CD8-positive, alpha-beta T cell (primary cell): ENCODE measurements at places on chromosomes 11 and 22.

- DNase-seq: peak; percentile 67
Measured at GRCh38 chr11:45102810-45103621, 43.4 kb upstream of the PRDM11 start.

- no peak for DNase-seq
Measured at GRCh38 chr22:20604092-20604747, 96.8 kb downstream of the MED15 start.

GRCh38 chr11:120432056-120433018 lies 79.2 kb upstream of the GRIK4 start:
- DNase-seq: no peak

DNA sequence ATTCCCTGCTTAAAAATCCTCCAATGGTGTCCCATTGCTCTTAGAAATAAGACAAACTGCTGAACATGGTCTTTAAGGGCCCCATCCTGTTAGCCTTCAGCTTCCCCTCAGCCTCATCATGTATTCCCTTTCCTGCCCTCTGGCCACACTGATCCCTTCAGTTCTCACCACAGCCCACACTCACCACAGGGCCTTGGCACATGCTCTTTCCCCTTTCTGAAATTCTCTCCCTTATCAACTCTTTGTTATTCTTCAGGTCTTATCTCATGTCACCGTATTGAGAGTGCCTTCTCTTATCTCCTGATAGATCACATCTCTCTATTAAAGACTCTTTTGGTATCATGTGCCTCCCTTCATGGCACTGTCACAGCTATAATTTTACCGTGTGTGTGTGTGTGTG lies 167.8 kb upstream of the MPPED2 start:
- no peak for DNase-seq

DNA sequence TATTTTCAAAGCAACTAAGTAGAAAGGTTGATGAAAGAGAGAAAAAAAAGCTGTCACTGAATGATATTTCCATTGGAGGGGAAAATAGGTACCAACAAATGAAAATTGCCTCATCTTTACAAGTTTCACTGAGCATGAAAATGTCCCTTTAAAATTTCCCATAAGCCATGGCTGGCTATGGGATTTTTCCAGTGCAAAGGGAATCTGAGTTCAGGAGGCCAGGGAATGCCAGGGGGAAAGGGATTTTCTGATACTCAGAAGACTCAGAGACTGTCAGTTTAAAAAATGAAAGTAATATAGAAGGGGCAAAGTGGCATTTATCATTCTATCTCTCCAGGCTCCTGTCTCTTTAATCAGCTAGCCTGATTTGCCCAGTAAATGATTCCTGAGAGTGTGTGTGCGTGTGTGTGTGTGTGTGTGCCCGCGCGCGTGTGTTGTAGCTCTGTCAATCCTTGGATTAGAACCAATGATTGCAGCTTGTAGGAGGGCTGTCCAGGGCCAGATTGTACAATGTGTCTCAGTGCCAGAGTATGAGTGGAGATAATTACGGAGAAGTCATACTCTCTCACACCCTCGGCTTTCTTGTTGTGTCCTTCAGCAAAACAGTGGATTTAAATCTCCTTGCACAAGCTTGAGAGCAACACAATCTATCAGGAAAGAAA lies at the start of gene NTM:
TSS of gene NTM (plus strand) at position 526 of the 662 bp plus-strand sequence.
- no peak for DNase-seq

- no peak for DNase-seq
Measured at GRCh38 chr11:35112056-35112845, 26.7 kb upstream of the CD44 start.

GRCh38 chr22:38578505-38578904 lies 8.5 kb upstream of the DMC1 start:
- no peak for DNase-seq

DNA sequence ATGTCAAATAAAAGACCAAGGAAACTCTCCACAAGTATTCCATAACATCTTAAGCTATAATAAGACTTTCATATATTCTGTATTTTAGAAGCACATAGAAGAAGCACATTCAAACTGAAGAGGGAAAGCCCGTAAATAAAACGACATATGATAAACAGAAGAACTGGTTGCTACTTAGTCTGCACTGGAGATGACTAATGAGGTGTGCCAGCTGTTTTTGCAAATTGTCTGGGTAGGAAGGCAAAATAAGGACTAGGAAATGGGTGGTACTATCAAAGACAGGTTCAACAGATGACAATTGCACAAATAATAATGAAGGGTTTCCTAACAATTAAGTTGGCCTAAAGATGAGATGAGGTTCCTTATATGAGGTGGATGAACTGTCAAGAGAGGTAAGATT lies 593.2 kb upstream of the CCDC179 start:
- no peak for DNase-seq

- peak; percentile 59 for DNase-seq
Measured at GRCh38 chr11:35247428-35247827, 108.5 kb downstream of the CD44 start.

DNA sequence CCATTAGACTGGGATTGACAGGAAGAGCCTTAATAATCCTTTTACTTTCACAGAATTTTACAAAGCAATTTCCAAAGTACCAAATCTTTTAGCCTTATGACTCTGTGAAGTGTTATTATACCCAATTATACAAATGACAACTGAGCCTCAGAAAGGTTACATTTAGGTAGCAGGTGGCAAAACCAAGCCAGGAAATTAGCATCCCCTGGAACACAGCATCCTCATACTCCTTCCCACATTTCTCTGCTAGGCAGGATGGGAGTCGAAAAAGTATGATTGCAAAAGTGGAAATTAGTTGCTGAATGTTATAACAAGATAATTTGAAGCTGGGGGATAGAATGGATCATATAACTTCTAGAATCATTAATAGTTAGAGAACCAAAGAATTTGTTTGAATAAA lies 359.7 kb upstream of the PDGFD start:
- no peak for DNase-seq

DNA sequence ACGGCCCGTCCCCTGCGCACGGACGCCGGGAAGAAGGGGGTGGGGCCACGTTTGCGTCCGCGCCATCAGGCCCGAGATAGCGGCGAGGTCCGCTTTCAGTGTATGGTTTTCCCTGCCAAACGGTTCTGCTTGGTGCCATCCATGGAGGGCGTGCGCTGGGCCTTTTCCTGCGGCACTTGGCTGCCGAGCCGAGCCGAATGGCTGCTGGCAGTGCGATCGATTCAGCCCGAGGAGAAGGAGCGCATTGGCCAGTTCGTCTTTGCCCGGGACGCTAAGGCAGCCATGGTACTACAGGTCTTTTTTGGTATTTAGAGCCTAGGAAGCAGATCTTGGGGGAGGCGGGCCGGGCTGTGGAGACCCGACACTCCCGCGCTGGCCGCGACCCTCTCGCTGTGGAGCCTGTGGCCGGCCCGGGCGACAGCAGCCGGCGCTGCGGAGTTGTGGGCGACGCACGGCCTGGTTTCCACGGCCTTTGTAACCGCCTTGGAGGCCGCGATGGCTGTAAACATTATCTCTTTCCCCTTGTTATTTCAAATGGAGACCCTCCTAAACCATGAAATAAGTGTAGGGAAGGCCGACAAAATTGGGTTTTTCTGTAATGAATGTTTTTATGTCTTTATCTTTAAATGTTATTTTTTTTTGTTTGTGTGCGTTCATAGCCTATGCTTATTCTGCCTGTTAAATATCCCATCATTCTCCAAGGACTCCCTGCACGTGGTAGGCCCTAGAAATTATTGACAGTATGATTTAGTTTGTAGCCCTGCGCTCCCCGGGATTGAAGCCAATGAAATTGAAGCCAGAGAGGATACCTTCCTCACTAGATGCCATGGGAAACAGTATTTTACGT lies at the start of gene AASDHPPT:
TSS of gene AASDHPPT (plus strand) at position 54 of the 847 bp plus-strand sequence. CDS start at position 103, 49 bp downstream.
- DNase-seq: no peak

- DNase-seq: peak; percentile 4
Measured at GRCh38 chr11:35272391-35272902, 133.5 kb downstream of the CD44 start.

- no peak for DNase-seq
Measured at GRCh38 chr11:133981156-133981555, 24.4 kb upstream of the IGSF9B start.

DNA sequence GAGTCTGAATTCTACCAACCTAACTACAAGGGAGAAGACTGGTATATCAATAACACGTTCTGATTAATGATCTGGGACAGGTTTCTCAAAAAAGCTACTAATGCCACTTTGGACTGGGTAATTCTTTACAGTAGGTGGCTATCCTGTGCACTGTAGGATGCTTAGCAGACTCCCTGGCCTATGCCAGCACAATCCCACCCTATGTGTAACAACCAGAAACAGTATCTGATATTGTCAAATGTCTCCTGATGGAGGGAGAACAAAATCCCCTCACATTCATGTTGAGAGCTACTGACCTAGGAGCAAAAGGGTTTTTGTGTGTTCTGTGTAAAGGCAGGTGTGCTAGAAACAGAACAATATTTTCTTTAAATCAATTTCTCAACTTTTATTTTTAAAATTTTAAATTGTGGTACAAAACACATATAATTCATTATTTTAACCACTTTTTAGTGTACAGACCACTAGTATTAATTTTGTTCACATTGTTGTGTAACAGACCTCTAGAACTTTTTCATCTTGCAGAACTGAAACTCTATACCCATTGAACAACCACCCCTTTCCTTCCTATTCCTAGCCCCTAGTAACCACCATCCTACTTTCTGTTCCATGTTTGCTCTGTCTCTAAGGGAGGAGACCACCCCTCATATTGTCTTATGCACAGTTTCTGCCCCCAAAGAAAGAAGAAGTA lies 2.1 kb upstream of the MS4A6A start:
- no peak for DNase-seq

- no peak for DNase-seq
Measured at GRCh38 chr11:26319906-26320305, 12.0 kb upstream of the ANO3 start.

DNA sequence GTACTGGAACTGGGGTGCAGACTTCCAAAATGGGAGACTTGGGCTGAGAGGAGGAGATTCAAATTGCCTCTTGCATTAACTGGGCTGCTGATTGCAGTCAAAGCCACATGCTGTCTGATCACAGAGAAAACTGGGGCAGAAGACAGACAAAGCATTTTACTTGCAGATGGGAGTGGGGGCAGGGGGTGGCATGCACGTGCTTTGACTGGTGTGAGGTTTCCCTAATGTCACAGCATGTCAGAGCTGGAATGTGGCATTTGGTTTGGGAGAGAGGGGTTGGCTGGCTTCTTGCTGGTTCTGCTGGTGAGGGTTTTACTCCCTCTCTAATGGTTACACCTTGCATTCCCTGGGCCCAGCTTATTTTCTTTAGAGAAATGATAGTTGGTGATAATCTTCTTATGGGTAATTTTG lies 2.9 kb downstream of the TUB start:
- no peak for DNase-seq

GRCh38 chr11:48025984-48026340 lies 45.6 kb downstream of the PTPRJ start:
- DNase-seq: no peak

GRCh38 chr11:39288011-39288410 lies 2171.4 kb downstream of the LRRC4C start:
- DNase-seq: no peak

- DNase-seq: no peak
Measured at GRCh38 chr22:25566186-25566897, 1.9 kb downstream of the GRK3 start.

DNA sequence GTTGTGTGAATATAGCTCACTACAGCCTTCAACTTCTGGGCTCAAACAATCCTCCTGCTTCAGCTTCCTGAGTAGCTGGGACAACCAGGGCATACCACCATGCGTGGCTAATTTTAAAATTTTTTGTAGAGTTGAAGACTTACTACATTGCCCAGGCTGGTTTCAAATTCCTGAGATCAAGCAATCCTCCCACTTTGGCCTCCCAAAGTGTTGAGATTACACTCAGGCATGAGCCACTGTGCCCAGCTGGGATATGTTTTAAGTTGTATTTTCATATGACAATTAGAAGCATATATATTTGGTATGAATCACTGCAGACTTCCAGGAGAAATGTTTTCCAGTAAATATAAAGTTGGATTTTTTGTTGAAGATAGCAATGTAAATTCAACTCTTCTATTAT lies 15.4 kb downstream of the DDX10 start:
- no peak for DNase-seq

DNA sequence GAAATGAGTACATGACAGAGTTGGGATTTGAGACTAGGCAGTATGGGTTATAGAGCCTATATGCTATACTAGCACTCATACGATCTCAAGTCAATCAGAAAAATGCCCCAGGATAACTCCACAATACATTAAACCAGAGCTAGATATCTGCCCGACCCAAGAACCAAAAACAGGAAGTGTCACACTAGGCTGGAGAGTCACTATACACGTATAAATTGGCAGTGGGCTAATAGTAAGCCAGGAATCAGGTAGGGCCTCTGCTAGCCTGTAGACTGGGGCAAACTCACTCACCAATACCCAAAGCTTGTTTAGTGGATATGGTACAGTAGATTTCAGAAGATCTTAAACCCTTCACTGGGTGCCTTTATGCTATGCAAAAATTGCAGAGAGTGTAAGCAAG lies 16.2 kb upstream of the EIF4G2 start:
- no peak for DNase-seq

GRCh38 chr11:72758690-72759389 lies 6.6 kb upstream of the ARAP1 start:
- no peak for DNase-seq

DNA sequence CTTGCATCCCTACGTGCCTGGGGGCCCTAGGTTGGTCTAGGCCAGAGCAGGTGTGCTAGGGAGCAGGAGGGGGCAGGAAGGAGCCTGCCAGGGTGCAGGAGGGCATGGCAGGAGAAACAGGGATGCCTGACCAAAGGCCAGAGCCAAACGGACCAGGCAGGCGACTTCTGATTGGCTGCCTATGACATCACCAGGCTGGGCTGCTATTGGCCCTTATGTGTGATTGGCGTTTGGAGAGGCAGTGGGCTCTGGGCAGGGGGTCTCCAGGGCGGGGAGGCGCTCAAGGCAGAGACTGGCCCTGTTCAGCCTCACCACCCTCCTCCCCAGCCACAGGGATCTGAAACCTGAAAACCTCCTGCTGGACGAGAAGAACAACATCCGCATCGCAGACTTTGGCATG lies 44.4 kb downstream of the MOB2 start:
- DNase-seq: no peak

- no peak for DNase-seq
Measured at GRCh38 chr11:112662554-112662953, 298.7 kb upstream of the NCAM1 start.

- no peak for DNase-seq
Measured at GRCh38 chr11:108752297-108752751, 87.5 kb downstream of the DDX10 start.

DNA sequence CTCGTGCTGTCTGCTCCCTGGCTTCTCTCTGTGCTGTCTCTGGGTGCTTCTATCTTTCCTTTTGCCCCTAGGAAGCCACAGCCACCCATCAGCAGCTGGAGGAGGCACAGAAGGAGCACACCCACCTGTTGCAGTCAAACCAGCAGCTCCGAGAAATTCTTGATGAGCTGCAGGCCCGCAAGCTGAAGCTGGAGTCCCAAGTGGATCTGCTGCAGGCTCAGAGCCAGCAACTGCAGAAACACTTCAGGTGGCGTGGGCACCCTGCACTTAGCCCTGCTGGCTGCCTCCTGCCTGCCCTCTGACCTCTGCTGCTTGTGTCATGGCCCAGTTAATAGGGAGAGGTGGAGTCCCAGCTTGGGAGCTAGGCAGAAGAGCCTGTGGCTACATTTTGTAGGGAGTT lies 67.8 kb downstream of the CEP164 start:
- DNase-seq: no peak
